ENCODE measurements at places on chromosomes 2 and 18.
A peak's percentile ranks its signal among the peaks of the same experiment; 100 is the strongest.

GRCh38 chr2:176380341-176380740 lies 111.1 kb downstream of the MTX2 start:
- no peak for DNase-seq

- DNase-seq: no peak
Measured at GRCh38 chr2:113218283-113219091, 44.7 kb downstream of the PSD4 start.

GRCh38 chr2:3754795-3755194 lies 51.4 kb downstream of the DCDC2C start:
- DNase-seq: no peak

- no peak for DNase-seq
Measured at GRCh38 chr2:10188729-10189305, 66.3 kb downstream of the RRM2 start.

- no peak for DNase-seq
Measured at GRCh38 chr18:52499644-52500043, 159.6 kb downstream of the DCC start.

DNA sequence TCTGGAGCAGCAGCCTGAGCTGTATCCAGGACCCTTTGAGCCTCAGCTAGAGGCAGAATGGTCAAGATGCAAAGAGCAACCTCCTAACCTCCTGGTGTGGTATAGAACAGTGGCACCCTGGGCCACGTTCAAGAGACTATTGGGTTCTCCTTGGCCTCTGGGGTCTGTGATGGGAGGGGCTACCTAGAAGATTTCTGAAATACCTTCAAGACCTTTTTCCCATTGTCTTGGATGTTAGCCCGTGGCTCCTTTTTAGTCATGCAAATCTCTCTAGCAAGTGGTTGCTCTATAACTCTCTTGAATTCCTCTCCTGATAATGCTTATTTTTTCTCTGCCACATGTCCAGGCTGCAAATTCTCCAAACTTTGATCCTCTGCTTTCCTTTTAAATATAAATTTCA lies 106.3 kb upstream of the SULT1C3 start:
- no peak for DNase-seq

DNA sequence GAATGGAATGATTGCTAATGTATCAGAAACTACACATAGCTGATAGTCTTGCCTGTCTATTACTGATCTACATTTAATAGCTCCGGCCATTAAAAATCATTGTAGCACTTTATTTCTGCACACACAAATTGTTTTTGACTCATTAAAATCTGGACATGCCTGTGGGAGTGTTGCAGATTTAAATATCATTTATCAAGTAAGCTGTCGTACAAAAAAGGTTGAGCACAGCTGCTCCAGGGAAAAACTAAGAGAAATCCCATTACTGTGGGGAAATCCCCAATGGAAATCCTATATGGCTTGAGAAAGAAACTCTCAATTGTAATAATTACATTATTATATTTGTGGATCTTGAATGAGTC lies 99.6 kb upstream of the CERS6 start:
- DNase-seq: no peak

GRCh38 chr2:103880081-103880834 lies 973.7 kb upstream of the POU3F3 start:
- no peak for DNase-seq

DNA sequence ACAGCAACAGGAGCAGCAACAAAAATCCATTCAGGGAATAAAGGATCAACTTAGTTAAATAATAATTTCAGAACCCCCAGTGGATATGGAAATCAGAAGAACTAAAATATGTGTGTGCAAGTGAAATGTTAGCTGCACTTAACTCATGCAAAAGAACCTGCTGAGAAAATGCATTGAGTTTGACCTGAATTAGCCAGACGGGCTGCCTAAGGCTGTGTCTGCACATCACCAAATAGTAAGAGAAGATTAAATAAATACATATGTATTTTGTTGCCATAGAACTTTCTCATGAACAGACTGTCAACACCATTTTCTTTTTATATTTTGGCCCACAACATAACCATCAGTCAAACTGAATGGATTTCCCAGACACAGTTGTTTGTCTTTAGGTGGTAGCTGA lies 262.0 kb upstream of the PIK3C3 start:
- DNase-seq: no peak

DNA sequence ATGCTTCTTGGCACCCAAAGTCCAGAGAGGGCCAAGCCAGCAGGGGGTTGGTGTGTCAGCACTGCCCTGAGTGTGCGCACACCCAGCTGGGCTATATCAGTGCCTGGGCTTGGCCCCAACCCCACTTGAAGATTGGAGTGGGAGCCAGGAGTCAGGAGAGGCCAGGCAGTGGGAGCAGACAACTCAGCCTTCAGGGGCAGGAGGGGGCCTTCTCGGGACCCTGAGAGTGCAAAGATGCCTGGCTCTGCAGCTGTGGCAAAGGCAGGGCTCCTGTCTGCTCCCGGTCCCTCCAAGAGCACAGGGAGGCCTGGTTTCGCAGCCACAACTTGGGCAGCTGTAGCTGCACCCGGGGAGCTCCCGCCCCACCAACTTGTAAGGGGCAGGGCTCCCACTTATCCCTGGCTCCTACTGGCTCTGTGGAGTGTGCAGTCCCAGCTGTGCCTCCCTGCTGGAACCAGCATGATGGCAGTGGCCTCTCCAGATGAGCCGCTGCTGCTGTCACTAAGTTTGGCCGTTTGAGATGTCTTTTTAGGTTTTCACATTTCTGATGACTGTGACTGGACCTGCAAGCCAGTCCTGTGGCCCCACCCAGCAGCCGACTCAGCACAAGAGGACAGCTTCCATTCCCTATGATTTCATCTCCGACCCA lies 148.8 kb upstream of the HS6ST1 start:
- no peak for DNase-seq

GRCh38 chr2:237613679-237614078 lies 13.7 kb upstream of the LRRFIP1 start:
- no peak for DNase-seq

GRCh38 chr2:7468955-7469354 lies 551.7 kb downstream of the RNF144A start:
- DNase-seq: no peak

DNA sequence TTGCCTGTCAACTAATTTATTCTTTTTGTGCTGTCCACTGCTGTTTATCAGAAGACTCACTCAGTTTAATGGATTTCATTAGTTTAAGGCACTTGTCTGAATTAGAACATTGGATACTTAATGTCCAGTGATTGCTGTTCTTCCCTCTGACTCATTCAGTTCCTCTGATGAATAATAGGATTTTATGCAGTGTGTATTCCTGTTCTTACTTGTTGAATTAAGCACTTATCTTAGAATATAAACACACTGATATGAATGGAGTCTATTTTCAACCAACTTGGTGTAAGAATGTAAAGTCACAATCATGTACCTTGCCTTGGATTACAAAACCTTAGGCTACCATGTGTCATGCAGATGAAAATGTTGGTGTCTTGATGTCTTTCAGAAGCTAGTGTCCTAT lies 87.0 kb upstream of the PROKR1 start:
- DNase-seq: no peak

DNA sequence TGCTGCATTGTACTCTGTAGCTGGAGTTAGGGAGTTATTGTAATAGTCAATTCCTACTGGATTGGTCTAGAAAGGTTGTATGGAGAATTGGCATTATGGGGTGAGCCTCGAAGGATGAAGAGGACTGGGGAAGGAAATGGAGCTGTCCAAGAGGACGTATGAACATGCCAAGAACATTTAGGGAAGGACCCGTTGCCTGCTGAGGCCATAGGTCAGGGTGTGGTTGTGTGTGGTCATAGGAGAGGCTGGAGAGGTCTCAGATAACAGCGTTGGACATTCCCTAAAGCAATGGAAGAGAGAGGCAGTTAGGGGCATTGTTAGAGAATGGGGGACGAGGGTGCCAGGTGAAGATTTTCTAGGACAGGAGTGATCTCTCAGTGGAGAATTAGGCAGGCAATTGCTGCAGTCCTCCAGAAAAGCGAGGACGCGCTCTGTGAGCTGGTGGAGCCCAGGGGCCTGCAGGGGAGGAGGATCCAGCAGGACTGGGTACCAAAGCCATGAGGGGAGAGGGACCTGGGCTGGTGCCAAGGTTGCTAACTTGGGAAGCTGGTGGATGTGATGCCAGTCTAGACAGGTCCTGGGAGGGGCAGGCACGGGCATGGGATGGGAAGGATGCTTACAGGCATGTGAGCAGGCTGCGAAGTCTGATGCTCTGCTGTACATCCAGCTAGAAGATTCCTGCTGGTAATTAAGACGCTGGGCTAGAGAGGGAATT lies 9.4 kb upstream of the PSD4 start:
- no peak for DNase-seq

DNA sequence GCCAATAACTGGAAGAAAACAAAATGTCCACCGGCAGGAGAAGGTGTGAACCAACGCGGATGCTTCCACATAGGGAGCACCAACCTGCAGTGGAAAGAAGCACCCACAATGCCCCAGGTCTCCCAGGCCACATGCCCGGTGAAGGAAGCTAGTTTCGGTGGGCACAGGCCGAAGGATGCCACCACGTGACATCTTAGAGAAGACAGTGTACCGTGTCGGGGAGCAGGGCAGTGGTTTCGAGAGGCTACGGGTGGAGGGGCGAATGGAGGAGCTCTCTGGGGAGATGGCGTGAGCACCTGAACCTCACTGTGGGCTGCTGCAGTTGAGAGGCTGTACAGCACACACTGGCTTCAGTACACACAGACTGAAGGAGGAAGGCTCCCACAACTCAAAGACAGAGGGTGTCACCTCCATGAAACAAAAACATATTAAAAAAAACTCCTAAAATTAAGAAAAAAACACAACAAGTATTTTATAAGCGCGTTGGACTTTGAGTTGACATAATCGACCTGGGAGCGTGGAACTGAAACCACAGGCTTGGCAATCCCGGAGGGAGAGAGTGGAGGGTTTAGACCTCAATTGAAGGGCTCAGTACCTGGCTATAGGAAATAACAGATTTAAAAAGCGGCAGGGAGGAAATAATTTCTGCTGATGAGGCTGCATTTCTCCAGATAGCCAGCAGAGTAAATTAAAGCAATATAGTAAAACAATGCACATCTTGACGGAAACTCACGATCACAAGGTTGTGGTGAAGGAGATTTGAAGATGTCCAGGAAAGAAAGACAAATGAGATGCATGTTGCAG lies 160.1 kb downstream of the RTP5 start:
- DNase-seq: no peak

GRCh38 chr2:224528171-224528570 lies 57.0 kb downstream of the CUL3 start:
- DNase-seq: no peak

DNA sequence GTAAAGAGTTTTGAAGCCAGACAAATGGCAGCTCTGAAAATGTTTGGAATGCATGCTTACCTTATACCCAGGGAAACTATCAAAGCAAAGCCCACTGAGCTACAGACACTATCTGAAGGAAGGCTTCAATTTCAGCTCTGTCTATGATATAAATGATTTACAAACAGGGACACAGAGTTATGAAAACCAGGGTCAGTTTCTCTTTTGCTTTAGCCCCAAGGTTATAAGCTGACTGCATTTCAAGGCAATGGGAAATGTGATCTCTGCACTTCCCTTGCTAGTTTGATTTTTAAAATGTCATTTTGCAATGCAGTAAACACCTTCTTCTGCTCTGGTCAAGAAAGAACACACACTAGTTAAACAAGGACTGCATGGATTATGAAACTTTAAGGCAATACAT lies 65.2 kb upstream of the CCDC195 start:
- DNase-seq: no peak

- no peak for DNase-seq
Measured at GRCh38 chr2:206670531-206671319, 28.4 kb downstream of the FAM237A start.

- no peak for DNase-seq
Measured at GRCh38 chr2:219209236-219210195, 2.9 kb downstream of the ZFAND2B start.

DNA sequence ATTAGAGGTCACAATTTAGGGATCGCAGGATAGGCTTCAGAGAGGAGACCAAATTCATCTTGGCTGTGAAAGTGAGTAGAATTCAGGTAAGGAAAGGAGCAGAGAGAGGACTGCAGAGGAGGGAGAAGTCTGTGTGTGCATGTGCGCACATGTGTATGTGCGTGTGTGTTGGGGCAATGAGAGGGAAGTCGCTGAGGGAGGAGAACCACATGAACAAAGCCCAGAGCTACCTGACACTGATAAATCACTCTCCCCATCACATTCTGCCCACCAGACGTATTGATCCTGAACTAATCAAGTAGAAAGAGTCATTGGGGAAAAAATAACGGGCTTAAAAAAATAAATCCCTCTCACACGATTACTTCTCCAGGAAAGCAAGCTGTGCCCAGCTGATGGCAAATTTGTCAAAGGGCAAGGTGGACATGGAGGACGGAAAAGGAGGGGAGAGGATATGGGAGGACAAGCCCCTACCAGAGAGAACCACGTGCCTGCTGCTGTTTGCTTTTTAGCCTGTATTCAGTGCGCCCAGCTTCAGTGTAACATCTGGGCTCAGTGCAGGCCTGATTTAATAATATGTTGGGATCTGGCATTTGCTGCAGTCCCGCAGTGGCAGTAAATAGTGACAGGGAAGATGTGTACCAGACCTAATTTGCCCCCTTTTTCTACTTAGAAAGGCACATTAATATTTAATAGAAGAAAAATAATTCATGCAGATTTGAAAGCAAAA lies 307.5 kb downstream of the C1D start:
- DNase-seq: no peak

GRCh38 chr2:79670198-79670597 lies 157.3 kb downstream of the CTNNA2 start:
- DNase-seq: peak; percentile 58

DNA sequence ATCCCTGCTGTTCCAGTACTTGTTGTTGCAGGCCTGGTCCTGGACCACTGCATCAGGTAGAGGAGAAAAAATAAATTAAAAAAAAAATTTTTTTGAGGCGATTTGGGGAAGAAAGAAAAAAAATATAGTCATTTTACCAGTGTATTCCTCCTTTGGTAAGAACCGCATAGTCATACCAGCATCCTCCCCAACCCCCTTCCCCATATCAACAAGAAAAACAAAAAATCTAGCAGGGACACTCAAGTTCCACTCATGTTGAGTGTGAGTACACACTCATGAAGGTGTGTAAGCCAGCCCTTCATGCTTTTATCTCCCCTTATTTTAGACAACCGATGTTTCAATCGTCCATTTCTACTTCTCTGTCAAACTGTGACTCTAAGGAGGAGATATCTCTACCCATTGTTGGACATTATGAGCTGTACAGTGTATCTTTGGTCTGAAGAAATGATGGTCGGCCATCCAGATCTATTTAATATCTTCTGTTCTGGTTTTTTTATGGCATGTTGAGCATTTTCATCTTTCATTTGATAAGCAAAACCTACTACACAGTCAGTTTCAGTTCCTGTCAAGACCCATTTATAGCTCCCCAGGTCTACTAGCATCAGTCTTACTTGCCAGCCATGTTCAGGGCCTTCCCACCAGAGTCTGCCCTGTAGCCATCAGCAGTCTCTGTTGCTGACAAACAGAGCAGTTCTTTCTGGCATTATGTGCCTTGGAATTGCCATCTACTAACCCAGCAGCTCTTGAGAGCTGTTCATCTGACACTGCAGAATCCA lies 20.0 kb downstream of the ELP2 start:
- DNase-seq: no peak

- no peak for DNase-seq
Measured at GRCh38 chr18:79487183-79487800, 91.6 kb downstream of the NFATC1 start.
